ENCODE measurements at places on chromosomes 7 and 10.
A peak's percentile ranks its signal among the peaks of the same experiment; 100 is the strongest.

DNA sequence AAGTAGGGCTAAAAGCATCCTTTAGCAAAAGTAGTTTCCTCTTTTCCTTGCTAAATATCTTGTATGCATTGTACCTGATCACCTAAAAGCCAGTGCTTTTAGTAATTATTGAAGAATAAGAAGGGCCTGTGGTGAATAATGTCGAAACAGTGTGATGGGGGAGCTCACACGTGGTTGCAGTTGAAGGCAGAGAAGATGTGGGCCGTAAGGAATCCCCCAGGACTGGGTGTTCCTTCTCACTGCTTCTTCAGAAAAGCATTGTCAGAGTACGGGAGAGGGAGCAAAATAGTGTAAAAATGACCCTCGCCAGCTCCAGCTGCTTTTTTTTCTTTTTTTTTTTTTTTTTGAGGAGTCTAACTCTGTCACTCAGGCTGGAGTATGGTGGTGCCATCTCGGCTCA lies 201.1 kb downstream of the NSUN6 start:
- DNase-seq, result no peak

GRCh38 chr10:95542330-95542729 lies 18.8 kb downstream of the SORBS1 start:
- DNase-seq, result no peak

DNA sequence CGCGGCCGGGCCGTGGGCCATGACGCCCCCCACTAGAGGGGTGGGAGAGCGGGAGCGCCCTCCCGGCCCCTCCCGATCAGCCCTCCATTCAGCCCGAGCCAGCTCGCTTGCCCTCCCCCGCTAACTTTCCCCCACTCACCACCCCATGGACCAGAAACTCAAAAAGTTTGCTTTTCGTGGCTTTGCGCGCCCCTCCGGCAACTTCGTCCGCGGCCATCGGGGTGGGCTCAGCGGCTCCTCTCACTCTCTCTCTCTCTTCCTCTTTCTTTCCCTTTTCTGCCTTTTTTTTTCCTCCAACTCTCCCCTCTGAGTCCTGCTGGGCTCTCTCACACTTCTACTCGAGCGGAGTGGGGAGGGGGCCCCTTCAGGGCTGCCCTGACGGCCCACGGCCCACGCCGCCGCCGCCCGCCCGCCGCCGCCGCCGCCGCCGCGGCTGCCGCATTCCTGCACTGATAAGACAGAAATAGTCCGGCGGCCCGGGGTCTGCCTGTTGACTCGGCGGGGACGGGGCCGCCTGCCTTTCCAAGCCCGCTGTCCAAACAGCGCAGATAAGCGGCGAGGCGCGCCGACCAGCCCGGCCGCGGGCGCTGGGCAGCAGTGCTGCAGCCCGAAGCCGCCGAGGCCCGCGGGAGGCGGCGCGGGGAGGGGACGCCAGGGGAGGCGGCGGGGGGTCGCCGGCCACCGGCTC lies at the start of gene SMARCD3:
Gene SMARCD3, minus strand, starts transcription at position 349 of the 688 bp plus-strand sequence. Its CDS starts 132 bp downstream, at position 217.
- peak; percentile 86 for DNase-seq

GRCh38 chr7:50479743-50480517 lies 29.8 kb upstream of the FIGNL1 start:
- no peak for DNase-seq

DNA sequence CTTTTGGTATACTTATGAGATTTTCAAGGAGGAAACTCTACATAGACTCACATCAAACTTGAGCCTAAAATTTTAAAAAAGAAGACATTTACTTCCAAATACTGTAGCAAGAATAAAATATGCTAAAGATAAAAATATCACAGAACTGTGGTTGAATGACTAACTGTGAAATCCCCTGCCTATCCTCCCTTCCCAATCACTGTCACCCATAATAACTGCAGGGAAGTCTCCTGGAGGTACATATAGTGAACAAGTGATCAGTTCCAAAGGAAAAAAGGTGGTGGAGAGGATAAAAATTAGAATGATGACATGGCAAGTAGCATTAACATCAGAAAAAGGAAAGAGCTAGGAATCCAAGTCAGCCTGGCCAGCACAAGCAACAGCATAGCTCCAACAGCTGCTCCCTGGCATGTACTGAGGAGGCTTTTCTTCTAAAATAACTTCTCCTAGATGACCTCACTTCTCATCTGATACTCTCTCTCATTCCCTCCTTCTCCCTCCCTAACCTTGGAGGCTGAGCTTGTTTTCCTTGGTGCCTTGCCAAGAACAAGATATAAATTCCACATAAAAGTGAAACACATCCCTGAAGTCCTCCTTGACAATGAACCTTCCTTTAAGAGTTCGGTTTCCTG lies 124.0 kb downstream of the IQUB start:
- DNase-seq, result no peak

DNA sequence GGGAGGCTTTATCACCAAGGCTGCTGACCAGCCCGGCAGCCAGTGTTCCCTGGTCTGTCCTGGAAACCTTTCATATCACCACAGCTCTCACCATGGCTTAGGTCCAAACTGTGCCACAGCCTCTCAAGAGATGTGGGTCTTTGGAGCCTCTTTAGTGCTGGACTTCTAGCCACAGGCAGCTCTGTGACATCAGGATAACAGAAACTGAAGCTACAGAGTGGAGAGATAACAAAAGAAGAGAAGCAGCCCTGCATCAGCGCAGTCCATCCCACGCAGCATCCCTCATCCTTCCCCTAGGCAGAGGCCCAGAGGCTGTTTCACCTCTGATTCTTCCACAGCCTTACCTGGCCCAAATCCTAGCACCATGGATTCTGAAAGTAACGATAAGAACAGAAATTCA lies 187.9 kb upstream of the KMT2E start:
- no peak for DNase-seq

DNA sequence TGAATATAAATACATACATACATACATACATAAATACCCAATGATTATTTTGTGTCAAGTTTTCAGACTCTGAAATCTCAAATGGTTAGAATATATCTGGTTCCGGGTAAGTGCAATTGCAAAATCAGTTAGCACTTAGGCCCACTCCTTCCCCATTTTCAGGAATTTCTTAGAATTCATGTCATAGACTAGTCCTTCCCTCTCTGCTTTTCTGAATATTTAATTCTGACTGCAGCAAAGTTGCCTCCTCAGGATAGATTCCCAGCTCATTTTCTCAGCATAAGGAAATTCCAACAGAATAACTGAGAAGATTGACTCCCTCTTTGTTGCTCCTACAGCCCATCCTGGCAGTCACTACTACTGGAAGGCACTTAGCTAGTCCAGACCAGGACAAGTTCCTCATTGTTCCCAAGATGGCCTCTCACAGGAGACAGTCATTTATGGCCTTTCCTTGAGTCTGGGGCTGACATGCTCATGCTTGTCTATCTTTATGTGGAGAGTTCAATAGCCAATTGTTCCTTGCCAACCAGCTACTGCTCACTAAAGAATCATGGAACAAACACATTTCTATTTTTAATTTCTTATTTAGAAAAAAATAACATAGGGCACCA lies 142.9 kb upstream of the ITGB1 start:
- DNase-seq, result no peak

GRCh38 chr7:77409005-77409738 lies 7.0 kb downstream of the GSAP start:
- no peak for DNase-seq

- no peak for DNase-seq
Measured at GRCh38 chr7:44447874-44448425, 42.5 kb downstream of the NUDCD3 start.

GRCh38 chr7:105974471-105974870 lies 11.4 kb downstream of the CDHR3 start:
- DNase-seq, result no peak

- no peak for DNase-seq
Measured at GRCh38 chr7:71286336-71286735, 154.4 kb downstream of the GALNT17 start.

GRCh38 chr10:92156874-92157773 lies 133.8 kb downstream of the CPEB3 start:
- DNase-seq, result no peak

DNA sequence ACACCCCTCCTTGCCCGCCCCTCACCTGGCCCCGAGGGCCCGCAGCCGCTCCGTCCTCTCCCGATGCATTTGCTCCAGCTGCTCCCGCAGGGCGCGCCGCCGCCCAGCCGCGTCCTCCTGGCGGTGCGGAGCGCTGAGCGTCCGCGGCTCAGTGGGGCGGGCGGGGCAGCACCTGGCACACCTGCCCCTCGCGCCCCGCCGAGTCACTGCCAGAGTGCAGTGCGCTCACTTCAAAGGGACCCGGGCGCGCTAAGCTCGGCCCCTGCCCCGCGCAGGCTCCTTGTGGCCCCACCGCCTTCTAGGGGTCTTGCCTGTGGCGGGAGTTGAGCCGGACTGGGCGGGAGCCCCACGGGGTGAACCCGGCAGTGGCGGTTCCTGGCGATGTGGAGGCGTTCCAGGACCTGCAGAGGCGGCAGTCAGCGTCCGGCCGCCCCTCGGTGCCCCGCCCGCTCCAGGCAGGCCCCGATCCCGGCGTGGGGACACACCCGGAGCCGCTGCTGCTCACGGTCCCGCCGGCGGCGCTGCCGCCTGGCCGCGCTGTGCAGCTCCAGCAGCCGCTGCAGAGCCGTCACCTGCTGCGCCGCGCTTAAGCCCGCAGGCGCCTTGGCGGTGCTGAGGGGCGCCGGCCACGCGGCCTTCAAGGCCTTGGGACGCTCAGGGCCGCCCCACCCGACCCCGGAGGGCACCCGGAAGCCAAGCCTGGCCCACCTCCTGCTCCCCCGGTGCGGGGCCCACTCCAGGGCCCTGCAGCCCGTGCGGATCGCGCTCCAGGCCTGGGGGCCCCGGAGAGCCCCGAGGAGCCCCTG lies 6.7 kb downstream of the ATP6V1F start:
- no peak for DNase-seq

GRCh38 chr10:29435809-29436501 lies 147.1 kb downstream of the LYZL1 start:
- no peak for DNase-seq

- DNase-seq, result no peak
Measured at GRCh38 chr10:124323111-124323725, 95.5 kb downstream of the OAT start.

DNA sequence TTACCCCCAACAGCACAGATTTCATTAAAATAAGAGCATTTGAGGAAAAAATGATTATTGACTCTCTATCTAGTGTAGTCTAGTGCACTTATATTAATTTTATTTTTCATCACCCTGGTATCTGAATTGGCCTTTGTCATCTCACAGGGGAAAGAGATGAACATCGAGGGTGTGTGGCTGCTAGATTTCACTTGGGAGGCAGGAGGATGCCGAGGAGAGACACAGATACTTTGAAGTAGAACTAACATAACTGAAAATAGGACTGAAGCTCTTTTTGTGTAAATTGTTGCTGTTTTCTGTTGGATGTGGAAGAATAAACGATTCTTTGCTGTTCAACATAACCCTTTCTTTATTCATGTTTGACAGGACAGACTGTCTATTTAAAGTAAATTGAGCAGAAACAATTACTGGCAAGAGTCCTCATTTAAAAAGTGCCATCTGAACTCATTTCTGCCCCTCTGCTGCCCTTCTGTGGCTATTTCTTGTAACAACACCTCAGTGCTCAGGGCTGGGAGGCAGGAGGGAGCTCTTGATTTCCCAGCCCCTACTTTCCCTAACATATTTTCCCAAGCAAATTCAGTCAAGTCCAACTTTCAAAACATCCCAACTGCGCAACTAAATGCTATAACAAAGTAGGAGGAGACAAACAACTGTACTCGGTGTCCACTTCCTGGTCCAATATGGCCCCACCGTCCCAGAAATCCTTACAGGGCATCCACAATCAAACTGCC lies 15.6 kb downstream of the LYZL1 start:
- DNase-seq, result peak; percentile 63

DNA sequence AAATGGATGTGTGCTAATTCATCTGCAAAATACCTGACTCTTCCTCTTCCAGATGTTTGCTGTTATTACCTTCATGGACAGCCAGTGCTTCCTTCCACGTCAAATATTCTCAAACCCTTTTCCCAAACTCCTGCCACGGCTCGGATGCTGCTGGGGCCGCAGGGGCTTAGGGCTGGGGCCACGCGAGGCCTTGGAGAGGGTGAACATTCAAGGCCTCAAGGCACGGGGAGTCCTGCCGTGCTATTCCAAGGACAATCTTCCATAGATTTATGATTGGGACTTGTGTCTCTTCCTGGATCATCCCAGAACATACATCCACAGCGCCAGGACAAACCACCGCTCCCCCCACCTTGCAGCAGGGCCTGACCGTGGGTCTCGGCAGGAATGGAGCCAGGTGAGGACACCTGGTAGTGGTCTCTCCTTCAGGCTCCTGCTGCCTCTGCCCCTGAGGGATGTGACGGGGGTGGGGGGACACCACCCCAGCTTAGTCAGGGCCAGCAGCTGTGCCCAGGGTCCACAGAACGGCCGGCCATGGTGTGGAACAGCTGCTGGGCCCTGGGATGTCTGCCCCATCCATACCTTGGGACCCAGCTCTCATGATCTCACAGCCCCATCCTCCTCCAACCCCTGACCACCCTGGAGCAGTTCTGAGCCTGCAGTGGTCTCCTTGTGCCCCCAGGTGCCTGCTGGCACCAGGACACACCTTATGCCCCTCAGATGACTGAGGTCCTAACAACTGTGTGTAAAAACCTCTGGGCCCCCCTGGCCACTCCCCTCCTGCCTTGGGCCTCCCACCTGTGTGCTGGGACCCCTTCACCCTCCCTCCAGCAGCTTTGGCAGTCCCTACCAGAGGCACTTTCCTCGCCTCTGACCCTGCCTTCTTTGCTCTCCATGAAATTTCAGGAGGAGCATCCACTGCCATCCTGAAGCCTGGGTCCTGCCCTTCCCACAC lies 16.7 kb downstream of the VIPR2 start:
- DNase-seq, result no peak

DNA sequence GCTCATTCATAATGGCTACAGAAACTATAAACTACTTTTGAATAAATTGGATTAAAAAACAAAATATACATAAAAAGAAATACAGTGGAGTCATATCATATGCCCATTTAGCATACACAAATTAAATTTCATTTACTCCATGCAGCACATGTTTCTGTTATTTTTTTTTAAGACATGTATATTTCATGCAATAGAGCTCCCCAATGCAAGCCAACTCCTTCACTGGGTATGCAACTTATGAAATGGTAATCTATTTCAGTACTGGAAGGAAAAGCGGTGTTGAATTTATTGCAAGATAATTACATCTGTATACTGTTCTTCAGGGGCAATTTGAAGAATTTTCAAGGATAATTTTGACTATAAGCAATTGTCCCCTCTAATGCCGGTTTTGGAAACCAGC lies 49.9 kb downstream of the NEUROD6 start:
- no peak for DNase-seq

DNA sequence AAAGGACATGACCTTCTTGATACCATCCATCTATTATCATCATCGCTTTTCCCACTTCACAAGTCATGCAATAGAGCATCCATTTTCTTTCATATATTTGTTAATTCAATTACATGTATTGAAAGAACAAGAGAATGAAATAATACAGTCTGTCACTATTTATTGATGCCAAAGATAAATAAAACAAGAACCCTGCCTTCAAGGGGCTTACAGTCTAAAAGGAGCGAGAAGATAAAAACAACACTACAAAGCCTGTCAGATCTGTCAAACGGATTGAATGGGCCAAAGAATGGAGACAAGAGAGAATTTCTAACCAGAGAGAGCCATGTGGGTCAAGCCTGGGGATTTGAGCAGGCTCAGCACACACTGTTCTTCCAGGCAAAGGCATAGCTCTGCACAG lies 15.9 kb downstream of the CPA5 start:
- no peak for DNase-seq
